Fibroblast of lung (primary cell): ENCODE measurements at places on chromosomes 4 and X. TPM values are rescaled to one million over a fixed set of nuclear protein-coding genes. Genes with fewer than 3 reads are reported as not detected.

DNA sequence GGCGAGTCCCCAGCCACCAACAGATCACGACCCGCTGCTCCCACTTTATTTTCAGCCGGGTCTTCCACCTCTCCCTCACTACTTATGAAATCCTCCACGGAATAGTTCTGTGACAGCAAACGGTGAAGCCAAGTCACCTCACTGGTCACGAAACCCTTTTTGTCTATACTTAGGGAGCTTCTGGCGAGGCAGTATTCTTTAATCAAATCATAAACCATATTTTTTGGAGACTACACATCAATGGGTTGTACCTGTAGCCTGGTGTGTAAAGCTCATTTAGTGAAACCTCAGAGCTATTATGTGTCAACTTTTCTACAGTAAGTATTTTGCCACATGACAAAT lies 809 bp upstream of the H2AZ1 start:
- DNase-seq = no peak

DNA sequence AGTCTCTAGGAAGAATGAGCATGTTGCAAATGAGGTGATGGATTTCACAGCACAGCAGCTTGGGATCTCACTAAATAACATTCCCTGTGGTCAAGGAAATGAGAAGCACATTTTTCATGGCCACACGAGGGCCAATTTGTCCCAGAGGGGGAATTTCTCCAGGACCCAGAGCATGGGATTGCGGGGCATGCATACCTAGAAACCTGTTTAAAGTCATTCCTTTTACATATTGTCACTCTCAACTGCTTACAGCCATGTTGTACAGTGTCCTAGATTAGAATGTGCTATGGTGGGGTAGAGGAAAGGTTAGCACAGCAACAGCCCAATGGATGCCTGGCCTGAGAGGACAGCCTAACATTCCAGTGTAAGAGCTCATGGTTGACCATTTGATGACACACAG lies 37.4 kb upstream of the NLGN4X start:
- DNase-seq = no peak

Gene RBM46
- under 0.01 TPM in 1 of 2 replicates, not detected in the other for total RNA-seq

GRCh38 chr4:100340512-100341485 lies 150.5 kb upstream of the DDIT4L start:
- DNase-seq = peak; percentile 12

Gene BMX
- not detected in 2 replicates for total RNA-seq

- no peak for DNase-seq
Observed at GRCh38 chr4:150680651-150681050, 98.7 kb downstream of the MAB21L2 start.

Gene NKAP
- 4.1 and 4.6 TPM in 2 replicates for total RNA-seq

Gene LIAS
- total RNA-seq = 8.0 and 8.6 TPM in 2 replicates

DNA sequence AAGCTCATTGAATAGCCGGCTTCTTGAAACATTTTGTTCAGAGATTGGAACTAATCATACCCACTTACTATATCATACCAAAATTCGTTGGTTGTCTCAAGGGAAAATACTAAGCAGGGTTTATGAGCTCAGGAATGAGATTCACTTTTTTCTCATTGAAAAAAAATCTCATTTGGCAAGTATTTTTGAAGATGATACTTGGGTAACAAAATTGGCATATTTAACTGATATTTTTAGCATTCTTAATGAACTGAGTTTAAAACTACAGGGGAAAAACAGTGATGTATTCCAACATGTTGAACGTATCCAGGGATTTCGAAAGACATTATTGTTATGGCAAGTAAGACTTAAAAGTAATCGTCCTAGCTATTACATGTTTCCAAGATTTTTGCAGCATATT lies 6.4 kb downstream of the FAM200B start:
- DNase-seq = no peak
